ENCODE measurements at places on chromosomes 16 and 17. TPM values are rescaled to one million over a fixed set of nuclear protein-coding genes. Genes with fewer than 3 reads are reported as not detected.

Gene HBA1
- not detected for total RNA-seq

Gene PROCA1
- 0.58 TPM for total RNA-seq

DNA sequence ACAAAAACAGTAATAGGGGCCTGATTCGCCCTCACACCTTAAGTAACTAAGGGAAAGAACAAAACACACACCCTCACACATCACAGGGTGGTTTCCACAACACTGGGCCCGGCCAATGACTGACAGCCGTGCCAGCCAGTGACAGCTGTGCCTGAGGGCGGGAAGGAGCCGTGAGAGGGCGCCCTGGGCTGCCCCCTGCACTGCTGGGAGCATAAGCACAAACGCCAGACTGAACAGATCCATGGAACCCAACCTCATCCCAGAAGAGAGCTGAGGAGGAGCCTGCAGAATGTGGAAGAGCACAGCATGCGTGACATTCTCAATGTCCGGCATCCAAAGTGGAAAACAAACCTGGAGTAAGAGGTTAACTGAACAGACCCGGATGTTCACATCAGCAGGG, 16.0 kb downstream of the CSNK1D start:
- DNase-seq = no peak

- no peak for DNase-seq
Measured at GRCh38 chr17:79849953-79850352, 10.7 kb upstream of the CBX4 start.

DNA sequence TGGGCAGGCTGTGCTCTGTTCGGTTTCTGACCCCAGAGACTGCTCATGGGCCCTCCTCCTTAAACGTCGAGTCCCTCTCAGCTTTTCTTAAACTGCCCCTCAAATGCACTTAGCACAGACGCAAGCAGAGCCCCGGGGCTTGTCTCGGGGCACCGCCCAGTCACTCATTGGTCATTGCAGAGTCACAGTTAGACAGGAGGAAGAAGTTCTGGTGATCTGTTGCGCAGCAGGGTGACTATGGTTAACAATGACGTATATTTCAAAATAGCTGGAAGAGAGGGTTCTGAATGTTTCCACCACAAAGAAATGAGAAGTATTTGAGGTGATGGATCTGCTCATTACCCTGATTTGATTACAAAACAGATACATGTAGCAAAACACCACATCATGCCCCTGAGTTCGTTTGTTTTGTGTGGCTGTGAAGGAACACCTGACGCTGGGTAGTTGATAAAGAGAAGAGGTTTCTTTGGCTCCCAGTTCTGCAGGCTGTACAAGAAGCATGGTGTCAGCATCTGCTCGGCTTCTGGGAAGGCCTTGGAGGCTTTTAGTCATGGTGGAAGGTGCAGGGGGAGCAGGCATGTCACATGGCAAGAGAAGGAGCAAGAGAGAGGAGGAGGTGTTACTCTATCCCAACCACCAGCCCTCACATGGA, 387.4 kb downstream of the CPPED1 start:
- no peak for DNase-seq

Gene PRMT7
- 41.8 TPM for total RNA-seq

- DNase-seq = no peak
Measured at GRCh38 chr17:550041-550398, 164.6 kb downstream of the VPS53 start.
